ENCODE measurements at places on chromosomes 5 and 9. TPM values are rescaled to one million over a fixed set of nuclear protein-coding genes. Genes with fewer than 3 reads are reported as not detected.

GRCh38 chr9:127256324-127256723, 8.2 kb upstream of the GARNL3 start:
- DNase-seq, result no peak

ECM2 gene
- total RNA-seq, result not detected

- DNase-seq, result no peak
Measured at GRCh38 chr9:95529910-95530309, 13.1 kb upstream of the PTCH1 start.

MYMK gene
- total RNA-seq, result not detected

SPINK6 gene
- total RNA-seq, result not detected

DNA sequence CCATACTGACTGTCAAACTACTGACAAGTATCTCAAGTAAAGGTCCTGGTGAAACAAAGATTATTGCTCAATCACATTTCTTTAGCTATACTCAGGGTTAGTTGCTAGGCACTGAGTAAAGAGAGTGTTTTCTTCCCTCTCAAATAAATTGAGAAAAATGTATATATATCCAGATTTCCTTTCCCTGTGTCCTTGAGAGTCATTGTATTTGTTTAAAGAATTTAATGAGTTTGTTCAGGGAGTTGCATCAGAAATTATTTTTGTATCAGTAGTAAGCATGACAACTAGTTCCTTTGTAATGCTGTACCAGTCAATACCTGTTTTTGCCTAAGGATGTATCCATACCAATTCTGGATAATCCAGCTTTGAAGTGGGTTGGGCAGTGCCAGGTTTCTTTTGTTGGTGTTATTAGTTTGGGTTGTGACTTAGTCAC, 3.2 kb upstream of the ANKHD1 start:
- DNase-seq, result no peak

DNA sequence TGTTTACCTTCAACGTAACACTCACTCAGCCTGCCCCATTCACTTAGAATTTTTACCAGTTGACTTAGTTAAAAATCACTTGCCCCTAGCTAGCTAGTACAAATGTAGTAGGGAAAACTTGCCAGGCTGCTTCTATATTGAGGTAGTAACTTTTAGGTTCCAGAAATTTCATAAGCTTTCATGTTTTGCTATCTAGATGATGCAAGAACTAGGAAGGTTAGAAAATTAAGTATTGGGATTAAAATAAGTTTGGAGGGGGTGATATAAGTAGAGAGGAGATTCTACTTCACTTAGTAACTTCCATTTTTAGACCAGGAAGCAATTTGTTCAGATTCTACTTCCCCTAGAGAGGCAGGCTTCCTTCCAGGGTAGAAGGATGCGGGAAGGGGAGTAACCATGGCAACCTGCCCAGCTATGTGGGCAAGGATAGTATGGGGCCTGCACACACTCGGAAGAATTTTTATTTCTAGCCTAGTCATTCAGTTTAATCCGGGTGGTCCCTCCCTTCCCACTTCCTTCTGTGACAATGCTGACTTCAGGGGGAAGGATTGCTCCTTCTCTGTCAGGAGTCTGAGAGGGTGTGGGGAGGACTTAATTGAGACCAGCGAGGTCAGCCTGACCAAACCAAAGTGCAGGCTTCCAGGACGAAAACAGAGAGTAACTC, 4.2 kb downstream of the DAB2 start:
- peak; percentile 27 for DNase-seq

- DNase-seq, result no peak
Measured at GRCh38 chr5:54103871-54104270, 206.5 kb downstream of the ARL15 start.

GRCh38 chr5:6840136-6840793, 127.0 kb downstream of the TENT4A start:
- DNase-seq, result no peak

DNA sequence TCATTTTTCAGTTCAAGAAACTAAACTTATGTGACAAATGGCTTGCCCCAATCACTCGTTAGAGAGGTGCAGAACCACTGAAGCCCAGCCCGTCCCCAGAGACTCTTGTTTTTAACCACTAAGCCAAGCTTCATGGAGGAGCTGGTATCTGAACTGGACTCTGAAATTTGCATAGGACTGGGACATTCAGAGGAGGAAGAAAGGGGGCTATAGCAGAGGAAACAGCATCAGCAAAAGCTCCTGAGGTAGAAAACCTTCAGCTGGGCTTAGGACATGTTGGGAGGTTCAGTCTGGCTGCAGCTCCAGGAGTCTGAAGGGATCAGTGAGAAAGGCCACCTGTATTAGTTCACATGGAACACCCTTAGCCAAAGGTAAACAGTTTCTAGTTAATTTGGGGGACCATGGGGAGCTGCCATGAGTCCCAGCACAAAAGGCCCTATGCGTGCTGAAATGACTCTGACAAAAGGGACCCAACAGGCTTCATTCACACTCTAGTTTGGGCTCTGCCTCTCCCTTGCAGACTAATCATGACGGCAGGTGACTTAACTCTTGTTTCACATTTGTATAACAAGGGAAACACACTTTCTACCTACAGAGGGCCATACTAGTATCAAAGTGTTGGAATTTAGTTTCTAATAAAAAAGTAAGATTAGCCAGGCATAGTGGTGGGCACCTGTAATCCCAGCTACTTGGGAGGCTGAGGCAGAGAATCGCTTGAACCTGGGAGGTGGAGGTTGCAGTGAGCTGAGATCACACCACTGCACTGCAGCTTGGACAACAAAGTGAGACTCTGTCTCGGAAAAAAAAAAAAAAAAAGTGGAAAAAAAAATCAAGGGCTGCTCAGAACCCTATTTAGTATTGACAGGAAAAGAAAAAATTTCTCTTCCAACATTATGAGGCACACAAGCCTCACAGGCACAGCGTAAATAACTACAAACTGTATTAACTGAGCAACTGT, 10.2 kb downstream of the FBXO10 start:
- no peak for DNase-seq

DNA sequence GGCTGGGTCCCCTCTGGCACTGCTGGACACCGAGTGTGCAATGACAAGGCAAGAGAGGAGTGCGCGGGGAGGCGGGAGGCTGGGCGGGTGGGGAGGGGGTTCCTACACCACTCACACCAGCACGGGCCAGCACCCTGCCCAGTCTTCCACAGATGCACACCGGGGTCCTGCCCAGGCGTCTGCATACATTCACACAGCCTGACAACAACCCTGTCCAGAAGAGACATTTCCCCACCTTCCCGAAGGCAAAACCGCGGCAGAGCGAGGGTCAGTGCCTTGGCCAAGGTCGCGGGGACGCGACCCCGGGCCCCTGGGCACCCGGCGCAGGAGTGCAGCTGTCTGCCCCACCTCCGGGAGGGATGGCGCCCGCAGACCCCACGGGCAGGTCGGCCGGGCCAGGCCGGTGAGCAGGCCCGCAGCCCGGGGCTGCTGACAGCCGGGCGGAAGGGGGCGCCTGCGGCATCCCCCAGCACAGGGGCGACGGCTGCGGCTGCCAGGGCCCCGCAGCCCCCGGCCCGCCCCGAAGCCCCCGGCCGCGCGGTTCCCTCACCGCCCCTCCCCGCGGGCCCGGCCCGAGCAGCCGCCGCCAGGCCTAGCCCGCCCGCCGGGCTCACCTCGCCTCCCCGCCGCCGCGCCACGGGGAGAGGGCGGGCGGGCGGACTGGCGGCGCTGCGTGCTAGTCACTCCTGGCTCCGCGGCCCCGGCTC, 496 bp downstream of the MAPK9 start:
- DNase-seq, result no peak

DNA sequence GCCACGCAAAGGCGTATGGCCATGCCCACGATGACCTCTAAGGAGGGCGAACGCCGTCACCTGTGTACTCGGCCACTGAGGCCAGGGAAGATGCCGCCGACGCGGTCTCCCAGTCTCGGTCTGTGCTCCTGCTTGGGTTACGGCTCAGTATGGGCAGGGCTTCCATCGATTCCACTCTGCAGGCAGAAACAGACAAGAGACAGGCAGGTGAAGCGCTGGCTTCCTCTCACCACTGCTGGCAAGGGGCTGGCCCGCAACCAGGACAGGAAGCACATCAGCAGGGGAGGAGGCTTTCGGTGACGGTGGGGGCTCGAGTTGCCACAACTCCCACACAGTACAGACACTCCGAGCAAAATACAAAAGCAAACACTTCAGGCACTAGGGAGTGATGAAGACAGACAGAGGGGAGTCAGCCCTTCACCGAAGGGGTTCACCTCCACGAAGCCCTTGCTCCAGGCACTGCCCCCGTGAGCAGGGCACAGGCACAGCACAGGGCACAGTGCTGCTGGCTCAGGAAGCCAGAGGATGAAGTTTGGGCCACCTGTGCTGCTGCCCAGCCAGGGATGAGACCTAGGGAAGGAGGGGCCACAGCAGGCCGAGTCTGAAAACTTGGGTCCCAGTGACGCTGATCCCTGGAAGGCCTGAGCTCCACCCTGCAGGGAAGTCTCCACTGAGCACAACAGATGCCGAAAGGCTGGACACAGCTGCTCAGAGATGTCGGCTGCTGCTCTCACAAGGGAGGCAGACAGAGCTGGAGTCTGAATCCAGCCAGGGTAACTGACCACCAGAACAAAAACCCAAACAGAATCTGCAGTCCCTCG, 91.3 kb downstream of the CAMSAP1 start:
- DNase-seq, result no peak

DNA sequence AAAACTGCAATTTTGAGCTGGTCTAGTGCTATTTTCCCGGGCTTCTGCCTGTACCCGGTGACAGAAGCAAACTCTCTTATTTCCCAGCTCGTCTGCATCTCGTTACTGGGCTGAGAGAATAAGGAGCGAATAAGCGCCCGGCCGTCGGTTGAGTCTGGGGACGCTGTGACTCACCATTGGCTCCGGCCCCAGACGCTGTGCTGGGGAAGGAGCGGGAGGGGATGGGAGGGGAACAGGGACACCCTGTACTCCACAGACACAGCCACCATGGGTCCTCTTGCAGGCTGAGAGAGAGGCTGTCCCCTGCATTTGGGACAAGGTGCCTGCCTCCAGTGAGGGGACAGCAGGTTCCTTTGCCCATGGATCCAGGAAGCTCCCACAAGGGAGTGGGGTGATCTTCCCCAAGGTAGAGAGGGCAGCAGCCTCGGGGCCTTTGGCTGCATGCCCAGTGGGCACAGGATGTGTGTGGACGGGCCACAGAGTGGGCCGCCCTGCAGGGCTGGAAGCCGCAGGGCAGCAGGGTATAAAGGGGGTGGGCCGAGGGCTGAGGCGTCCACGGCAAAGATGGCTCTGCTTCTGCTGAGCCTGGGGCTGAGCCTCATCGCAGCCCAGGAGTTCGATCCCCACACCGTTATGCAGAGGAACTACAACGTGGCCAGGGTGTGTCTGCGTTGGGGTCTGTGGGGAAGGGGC, at the start of gene LCN9:
TSS of gene LCN9 (plus strand) at position 552 of the 693 bp plus-strand sequence. CDS start at position 565, 13 bp downstream.
- DNase-seq, result peak; percentile 10

- no peak for DNase-seq
Measured at GRCh38 chr9:94892675-94893074, 166.2 kb downstream of the AOPEP start.

ANKRD31 gene
- 2.8 TPM for total RNA-seq

- peak; percentile 77 for DNase-seq
Measured at GRCh38 chr5:134436523-134437339, 25.1 kb upstream of the CDKN2AIPNL start.

ADCY2 gene
- total RNA-seq, result not detected

- DNase-seq, result peak; percentile 66
Measured at GRCh38 chr5:173764332-173765028, 123.7 kb upstream of the CPEB4 start.

ELOVL7 gene
- 37.3 TPM for total RNA-seq

GRCh38 chr9:114389612-114390368, 2.0 kb upstream of the AKNA start:
- no peak for DNase-seq

PRR7 gene
- 30.8 TPM for total RNA-seq

C6 gene
- total RNA-seq, result not detected

DNA sequence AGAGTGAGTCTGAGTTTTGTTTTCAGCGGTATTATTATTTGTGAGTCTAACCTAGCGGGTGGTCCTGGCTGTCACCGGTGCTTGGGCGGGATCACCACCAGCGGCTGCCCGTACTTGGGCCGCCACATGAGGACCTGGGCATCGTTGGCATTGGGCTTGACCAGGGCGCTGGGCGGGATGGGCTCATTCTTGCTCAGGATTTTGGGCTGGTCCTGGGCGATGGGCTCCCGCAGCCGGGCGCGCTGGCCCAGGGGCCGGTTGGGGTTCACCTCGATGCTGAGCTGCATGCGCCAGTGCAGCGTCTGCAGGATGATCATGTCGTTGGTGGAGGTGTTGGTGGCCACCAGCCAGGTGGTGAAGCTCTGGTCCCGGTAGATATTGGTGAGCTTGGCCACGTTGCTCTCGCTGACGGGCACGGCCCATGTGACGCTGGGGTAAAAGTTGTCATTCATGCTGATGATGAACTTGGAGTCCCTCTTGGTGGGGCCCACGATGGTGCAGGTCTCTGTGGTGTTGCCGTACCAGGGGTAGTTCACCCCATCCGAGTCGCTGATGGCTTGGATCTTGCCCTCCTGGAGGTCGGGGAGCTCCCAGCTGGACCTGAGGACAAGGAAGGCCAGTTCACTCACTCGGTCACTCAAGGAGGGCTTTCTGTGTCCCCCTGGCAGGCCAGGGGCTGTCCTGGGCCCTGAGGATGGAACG, 15.4 kb downstream of the FAM78A start:
- DNase-seq, result no peak
